ENCODE measurements at places on chromosomes 13 and 19.

- DNase-seq = no peak
Measured at GRCh38 chr19:13460045-13460444, 46.2 kb downstream of the CACNA1A start.

- DNase-seq = no peak
Measured at GRCh38 chr19:15837221-15837731, 21.8 kb upstream of the OR10H1 start.

GRCh38 chr19:6828698-6829633 is 56.5 kb downstream of the VAV1 start:
- DNase-seq = no peak

GRCh38 chr13:62799931-62800436 is 1384.3 kb upstream of the PCDH20 start:
- DNase-seq = no peak

GRCh38 chr13:113668491-113668971 is 1.5 kb downstream of the GRK1 start:
- no peak for DNase-seq
